ENCODE measurements at places on chromosomes 3 and 15. TPM values are rescaled to one million over a fixed set of nuclear protein-coding genes. Genes with fewer than 3 reads are reported as not detected.

- no peak for DNase-seq
These were observed 2.3 kb upstream of the GMPPB start for GRCh38 chr3:49725906-49726681.

HTR3E gene
- not detected for total RNA-seq

EFHB gene
- 0.42 TPM for total RNA-seq

DNA sequence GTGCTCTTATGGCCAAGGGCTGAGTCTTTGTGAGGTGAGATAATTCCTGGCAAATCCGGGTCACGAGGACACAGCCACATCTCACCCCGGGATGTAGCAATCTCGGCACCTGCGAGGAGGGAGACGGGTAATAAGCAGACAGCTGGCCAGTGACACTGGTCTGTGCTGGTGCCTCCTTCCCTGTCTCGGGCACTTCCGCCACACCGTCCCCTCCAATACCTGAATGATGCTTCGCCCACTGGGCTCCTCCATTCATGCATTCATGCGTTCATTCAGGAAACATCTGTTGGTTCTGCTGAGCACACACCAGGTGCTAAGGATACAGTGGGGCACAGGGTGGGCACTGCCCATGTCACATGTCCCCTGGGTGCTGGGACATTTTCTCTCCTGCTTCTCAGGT lies 60.1 kb downstream of the ATP10A start:
- no peak for DNase-seq

GRCh38 chr15:54567408-54568035 lies 589.3 kb downstream of the UNC13C start:
- no peak for DNase-seq

GNAT1 gene
- 0.54 TPM for total RNA-seq

DNA sequence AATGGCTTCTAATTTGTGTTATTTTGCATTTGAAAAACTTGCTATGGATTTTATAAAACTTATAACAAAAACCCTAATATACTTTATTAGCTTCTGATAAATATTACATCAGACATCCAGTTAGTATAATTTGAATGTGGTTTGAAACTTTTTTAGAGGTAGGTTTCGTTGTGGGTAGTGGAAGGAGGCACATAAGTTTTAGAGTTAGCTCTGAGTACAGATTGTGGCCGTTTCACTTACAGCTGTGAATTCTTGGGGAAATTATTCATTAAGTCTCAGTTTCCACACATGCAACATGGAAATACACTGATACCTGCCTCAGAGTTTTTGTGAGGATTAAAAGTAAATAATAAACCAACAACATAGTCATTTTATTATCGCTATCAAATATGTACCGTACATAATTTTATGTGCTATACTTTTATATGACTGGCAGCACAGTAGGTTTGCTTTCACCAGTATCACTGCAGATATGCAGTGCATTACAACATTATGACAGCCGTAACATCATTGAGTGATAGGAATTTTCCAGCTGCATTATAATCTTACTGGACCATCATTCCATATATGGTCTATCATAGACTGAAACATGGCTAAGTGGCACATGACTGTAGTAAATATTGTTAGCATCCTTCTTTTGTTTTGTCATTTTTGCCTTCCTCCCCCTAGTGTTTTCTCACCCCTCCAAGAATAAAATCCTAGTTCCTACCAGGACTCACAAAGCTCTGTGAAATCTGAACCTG lies 175.6 kb downstream of the AKAP13 start:
- DNase-seq, result no peak

DNA sequence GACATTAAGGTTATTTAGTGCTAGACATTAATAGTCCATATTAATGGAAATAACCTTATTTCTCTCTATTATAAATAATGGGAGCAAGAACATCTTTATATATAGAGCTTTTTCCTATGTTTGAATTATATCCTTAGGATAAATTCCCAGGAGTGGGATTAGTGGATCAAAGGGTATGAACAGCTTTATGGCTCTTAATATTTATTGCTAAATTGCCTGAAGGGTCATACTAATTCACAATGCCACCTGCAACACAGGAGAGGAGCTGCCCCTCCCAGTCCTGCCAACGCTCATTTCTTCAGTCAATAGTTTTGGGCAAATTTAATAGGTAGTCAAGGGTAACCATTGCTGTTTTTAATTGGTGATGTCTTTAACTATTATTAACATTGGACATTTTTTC lies 48.9 kb upstream of the POLR2M start:
- DNase-seq, result no peak

DNA sequence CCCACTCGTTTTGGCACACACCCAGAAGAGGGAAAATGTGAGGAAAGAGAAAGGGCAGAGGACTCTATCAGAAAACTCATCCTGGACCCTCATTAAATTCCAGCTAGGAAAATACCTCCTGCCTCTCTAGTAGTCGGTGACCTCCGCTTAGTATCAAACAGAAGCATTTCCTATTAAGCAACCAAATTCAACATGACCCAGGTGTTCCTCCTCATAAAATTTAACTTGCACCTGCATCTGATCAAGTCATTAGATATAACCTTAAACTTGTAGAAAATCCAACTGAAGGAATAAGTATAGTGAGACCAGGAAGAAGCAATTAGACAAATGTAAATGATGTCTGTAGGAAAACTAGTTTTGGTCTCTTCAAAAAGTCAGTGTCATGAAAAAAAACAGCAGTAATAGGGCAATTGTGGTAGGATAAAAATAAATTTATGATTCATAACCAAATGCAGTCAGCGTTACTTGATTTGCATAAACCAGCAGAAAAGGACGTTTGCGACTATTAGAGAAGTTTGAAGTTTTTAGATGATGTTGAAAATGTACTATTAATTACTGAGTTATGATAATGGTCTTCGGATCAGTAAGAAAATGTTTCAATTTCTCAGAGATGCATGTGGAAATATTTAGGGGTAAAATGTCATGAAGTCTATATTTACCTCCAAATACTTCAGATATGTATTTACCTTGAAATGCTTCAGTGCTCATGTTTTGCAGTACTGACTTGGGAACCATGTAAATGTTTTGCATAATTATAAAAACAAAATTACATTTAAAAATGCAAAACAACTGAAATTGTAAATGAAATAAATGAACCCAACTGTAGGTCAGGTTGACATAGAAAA lies 44.6 kb downstream of the LDHAL6B start:
- no peak for DNase-seq

GRCh38 chr3:85182975-85183752 lies 224.4 kb downstream of the CADM2 start:
- DNase-seq, result no peak

- no peak for DNase-seq
These were observed 50.7 kb upstream of the IGF1R start for GRCh38 chr15:98597666-98598065.

DNA sequence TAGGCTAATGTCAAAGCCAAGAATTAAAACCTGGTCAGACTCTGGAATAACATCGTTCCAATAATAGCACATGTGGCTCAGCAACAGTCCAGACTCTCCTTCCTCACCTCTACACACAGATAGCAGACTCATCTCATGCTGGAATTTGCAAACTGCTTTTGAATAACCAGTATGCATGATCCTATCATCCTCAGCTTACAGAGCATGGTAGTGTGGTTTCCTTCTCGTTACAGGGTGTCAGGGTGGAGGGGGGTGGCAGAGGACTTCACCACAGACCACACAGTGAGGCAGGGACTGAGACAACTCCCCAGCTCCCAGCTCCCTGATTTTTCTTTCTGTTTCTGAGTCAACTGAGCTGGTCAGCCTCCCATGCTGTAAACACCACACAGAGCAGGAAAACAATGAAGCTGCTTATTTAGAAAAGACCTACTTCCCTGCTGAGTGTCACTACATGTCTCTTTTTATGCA lies 101.6 kb downstream of the RPL22L1 start:
- no peak for DNase-seq

PRSS50 gene
- 0.28 TPM for total RNA-seq

Data from thoracic aorta (tissue), 2 donors.